Prostate gland (tissue), 2 donors: ENCODE measurements at places on chromosomes 16 and 17. TPM values are rescaled to one million over a fixed set of nuclear protein-coding genes. Genes with fewer than 3 reads are reported as not detected.

Gene HSPB9
- 1.2 TPM for total RNA-seq

Gene ZPBP2
- total RNA-seq: not detected

Gene SOX9
- total RNA-seq: 204 TPM

Gene KRT33A
- total RNA-seq: not detected

Gene TERB1
- total RNA-seq: not detected

Gene HOXB4
- total RNA-seq: 1.1 TPM

Gene NUPR1
- total RNA-seq: 79.6 TPM

DNA sequence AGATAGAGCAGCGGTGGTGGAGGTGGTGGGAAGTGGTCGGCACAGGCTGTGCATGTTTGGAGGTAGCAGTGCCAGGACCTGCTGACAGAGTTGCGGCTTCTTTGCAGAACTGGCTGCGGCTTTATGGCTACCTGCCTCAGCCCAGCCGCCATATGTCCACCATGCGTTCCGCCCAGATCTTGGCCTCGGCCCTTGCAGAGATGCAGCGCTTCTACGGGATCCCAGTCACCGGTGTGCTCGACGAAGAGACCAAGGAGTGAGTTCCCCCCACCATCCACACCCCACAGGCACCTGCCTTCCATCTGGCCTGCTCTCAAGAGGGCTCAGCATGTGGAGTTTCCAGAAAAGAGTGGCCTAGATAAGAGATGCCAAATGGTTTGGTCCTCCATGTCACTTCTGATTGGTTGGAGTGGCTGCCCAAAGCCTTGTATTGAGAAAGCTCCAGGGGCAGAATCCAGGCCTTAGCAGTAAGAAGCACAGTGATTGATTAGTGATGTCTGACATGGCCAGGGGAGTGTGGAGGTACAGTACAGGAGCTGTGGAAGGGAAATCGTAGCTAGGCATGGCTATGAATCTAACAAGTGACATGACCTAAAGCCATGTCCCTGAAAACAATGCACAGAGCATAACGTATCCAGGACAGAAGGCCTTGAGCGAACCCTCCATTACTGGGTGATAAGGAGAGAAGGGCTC, 12.0 kb downstream of the MMP15 start:
- no peak for DNase-seq

DNA sequence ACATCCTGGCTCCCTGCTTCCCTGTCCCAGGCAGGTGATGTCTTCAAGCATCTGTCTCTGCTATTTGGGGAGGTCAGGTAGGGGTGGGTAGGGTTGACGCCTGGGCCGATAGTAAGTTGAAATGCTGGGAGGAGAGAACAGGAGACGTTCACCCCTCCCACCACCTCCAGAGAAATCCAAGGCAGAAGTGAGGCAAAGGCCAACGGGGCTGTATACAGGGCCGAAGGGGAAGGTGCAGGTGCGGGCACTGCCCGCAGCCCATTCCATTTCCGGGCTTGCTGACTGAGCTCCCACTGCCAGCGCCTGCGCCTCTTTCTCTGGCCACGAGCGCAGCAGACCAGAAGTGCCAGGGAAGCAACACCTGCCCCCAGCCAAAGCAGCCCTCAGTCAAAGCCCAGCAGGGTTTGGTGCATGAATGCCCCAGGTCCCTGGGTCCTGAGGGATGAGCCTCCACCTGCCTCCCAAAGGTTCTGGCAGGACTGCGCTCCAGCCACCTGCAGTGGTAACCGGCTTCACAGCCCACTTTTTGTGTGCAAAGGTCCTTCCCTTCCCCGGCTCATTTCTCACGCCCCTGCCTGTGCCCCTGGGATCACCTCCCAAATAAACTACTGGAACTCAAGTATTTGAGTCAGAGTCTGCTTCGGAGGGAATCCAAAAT, 127.6 kb upstream of the TNRC6C start:
- no peak for DNase-seq

DNA sequence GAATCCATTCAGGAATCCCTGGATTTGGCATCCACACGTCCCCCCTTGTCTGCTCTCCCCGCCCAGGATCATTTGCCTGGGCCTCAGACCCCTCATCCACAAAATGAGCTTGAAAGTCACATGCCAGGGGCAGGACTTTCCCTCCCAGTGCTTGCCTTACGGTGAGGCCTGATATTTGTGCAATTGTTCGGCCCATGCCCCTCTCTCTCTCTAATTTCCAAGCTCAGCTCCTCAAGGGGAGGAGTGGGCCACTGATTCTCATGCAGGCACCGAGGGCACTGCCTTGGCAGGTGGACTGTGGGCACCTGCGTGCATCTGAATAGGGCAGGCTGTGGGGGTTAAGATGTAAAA, 267.2 kb upstream of the FOXF1 start:
- DNase-seq: no peak

- DNase-seq: no peak
Observed at GRCh38 chr17:48552466-48553189, 7.7 kb upstream of the HOXB2 start.

GRCh38 chr17:44907729-44908470, 7.4 kb downstream of the GFAP start:
- DNase-seq: no peak

DNA sequence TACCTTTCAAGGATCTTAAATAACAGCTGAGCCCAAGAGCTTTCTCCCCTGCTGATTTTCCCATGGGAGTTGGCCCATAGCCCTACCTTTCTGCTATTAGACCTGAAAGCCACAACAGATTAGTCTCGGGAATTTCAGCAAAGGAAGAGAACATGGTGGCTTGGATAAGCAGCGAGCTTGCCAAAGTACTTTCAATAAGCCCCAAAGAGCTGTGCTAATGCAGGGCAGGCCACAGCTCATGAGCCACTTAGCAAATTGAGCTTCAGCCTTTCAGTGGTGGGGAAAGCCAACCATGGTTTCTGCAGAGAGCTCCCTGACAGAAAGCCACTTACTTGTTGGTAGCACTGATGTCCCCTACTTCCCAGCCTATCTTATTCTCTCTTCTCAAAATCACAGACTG, 217.8 kb upstream of the IRX5 start:
- no peak for DNase-seq

DNA sequence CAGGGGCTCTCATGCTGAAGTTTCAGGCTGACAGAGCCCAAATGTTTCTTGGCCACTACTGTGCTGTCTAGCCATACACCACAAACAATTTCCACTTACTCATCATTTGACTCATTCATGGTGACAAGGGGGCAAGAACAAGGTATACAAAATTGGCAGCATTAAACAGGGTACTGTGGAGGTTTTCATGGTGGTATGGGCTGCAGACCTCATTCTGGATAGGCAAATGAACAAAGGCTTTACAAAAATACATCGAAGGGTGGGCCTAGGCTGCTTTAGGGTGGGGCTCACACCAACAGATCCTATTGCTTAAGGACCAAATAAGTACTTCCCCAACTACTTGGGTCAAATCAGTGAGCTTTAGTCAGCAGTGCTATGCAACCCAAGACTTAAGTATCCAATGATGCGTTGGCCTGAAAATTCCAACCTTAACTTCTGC, 53.0 kb downstream of the N4BP1 start:
- no peak for DNase-seq

DNA sequence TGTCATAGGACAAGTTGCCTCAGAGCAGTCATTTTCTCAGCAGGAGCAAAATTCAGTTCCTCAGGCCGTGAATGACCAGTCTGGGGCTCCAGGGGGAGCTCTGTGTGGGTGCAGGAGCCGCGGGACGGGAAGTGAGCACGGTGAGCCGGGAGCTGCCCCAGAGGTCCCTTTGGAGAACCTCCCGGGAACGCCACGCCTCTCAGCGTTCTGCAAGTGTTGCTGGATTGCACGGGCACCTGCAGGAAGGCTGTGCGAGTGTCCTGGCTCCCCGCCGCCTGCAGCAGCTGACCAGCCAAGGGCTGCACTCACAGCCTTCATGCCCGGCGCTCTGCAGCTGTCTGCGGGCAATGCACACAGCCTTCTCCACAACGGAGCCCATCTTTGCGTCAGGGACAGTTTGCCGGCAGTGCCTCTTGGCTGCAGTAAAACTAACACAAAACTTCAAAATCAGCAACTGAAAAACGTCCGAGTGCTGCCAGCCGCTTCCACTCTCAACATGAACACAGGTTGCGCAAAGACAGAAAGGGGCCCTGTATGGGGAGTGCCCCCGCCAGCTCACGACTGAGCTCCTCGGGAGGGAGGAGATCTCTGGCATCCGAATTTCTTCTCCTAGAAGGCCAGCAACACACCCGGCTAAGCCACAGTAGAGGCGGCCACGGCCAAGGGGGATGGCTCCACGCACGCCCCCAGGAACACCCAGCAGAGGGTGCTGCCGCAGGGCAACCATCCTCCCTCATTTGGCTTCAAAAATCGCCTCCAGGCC, 16.0 kb downstream of the NDUFAF8 start:
- DNase-seq: peak; percentile 95

GRCh38 chr17:72387487-72387886, 266.7 kb downstream of the SOX9 start:
- no peak for DNase-seq

GRCh38 chr16:2475413-2476344, 752 bp downstream of the TBC1D24 start:
- no peak for DNase-seq

- no peak for DNase-seq
Observed at GRCh38 chr17:64992325-64992802, 64.2 kb downstream of the GNA13 start.

DNA sequence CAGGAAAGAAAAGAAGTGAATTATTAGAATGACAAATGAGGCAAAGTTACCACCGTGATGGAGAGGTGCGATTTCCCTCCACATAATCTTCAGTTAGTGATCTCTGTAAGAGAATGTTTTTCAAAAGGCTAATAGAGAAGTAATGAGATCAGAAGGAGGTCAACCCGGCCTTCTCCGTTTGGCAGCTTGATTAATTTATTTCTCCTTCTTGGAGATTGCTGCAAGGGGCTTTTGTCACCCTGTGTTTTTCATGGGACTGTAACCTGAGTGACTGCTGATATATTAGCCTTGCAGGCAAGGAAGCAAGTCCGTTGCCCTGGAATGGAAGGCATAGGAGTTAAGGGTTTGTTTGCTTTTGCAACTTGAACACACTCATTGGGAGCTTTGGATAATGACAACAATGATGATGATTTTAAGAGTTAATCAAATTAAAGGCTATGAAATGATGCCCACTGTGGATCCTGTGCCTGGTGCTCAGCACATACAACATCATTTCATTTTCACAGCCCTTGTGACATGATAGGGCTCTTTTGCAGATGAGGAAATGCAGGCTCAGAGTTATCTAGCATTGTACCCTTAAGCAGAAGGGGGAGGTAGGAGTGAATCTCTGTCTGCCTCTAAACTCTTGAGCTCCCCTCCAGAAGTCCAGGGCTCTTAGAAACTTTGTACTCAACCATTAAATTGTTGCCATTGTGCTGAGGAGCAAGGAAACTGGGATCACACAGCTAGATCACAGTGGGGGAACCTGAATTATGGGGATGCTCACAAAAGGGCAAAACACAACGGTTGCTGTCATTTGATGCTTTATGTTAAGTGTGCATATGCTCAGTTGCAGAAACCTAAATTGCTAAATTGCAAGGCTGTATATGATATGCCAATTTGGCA, 226.3 kb downstream of the WWOX start:
- DNase-seq: no peak

GRCh38 chr17:3043737-3044365, 19.6 kb downstream of the OR1D5 start:
- DNase-seq: no peak

- DNase-seq: no peak
Observed at GRCh38 chr16:64865069-64865696, 256.7 kb downstream of the CDH11 start.

GRCh38 chr17:56608944-56609343, 15.4 kb downstream of the NOG start:
- no peak for DNase-seq

DNA sequence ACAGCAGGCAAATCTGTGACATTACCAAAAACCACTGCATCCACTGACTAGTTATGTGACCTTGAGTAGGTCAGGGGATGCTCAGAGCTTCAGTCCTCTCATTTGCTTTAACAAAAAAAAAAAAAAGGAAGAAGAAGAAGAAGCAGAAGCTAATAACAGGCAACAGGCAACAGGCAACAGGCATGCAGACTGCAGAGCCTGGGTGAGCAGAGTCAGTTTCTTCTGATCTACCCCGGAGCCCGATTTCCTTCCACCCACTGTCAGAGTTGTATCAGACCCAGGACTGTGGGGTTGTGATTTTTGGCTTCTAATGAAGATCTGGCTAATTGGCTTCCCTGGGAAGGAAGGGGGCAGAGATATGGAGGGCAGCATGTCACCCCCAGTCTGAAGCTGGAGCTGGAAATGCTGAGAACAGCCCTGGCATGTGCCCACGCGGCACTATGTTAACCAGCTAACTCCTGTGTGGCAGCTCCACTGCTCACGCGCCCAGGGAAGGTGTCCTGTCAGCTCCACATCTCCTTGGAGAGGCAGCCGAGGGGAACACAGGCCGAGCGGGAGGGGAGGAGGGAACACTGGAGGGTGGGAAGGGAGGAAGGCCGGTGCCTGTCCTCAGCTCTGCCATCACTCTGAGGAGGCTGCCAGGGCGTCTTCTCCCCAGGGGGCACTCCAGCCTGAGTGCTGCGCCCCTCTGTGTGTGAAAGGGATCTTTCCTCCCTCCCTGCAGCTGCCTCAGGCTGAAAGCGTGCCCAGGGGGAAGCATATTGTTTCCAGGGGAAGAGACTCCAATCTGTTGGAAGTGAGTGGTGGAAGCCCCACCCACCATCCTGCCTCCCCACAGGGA, 17.6 kb downstream of the SRCIN1 start:
- no peak for DNase-seq

- no peak for DNase-seq
Observed at GRCh38 chr17:80731323-80731722, 186.7 kb downstream of the RPTOR start.

DNA sequence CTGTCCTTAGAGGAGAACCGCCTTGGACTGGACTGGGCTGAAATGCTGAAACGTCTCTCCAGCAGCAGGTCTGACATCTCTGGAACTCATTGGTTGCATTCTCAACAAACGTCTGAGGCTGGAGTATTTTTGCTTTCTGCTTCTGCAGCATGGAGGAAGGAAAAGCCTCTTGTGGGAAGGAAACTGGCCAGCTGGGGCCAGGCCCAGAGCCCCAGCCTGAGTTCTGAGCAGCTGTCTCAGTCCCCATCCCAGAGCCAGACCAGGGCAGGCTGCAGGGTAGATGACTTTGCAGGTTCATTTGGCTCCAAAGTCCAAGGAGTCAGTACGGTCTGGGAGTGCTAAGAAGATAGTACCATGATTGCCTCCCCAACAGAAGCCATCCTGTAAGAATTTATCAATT, 18.3 kb downstream of the TEKT3 start:
- no peak for DNase-seq
